ENCODE measurements at places on chromosomes 13 and 19.

DNA sequence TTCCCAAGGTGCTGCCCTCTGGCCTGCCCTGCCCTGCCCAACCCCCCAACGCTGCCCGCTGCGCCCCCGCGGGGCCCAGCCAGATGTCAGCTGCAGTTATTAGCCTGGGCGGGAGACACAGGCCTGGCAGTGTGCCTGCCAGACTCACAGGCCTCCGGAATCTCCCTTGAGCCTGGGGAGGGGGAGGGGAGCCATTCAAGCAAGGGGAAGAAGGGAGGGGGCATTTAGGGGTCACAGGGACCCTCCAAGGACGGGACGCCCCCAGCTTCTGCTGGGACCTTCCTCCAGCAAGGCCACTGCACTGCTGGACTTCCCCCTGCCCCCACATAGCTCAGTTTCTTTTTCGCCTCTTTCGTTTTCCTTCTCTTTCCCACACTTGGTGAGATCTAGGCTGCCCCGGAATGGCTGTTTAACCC is 2.6 kb upstream of the JUNB start:
- no peak for DNase-seq

GRCh38 chr13:55087085-55087484 is 2053.6 kb upstream of the PRR20A start:
- no peak for DNase-seq

- DNase-seq = no peak
These were observed 327.6 kb downstream of the FGF9 start for GRCh38 chr13:21998279-21998990.

GRCh38 chr13:24660023-24660741 is 20.0 kb upstream of the ATP12A start:
- DNase-seq = no peak

GRCh38 chr19:11225172-11225571 is 14.2 kb upstream of the ANGPTL8 start:
- DNase-seq = no peak

DNA sequence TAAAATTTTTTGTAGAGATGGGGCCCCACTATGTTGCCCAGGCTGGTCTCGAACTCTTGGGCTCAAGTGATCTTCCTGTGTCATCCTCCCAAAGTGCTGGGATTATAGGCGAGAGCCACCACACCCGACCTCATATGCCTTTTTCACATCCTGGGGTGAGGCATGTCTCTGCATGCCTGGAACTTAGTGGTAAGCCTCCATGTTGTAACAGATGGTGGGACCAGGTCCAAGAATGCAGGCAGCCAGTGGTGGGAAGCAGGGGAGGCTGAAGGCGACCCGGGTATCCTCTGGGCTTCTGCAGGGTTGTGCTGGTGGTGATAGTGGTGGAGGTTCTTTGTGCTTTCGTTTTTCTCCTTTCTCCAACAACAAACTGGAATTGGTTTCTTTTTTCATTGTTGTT is 30.1 kb upstream of the CCDC124 start:
- no peak for DNase-seq

DNA sequence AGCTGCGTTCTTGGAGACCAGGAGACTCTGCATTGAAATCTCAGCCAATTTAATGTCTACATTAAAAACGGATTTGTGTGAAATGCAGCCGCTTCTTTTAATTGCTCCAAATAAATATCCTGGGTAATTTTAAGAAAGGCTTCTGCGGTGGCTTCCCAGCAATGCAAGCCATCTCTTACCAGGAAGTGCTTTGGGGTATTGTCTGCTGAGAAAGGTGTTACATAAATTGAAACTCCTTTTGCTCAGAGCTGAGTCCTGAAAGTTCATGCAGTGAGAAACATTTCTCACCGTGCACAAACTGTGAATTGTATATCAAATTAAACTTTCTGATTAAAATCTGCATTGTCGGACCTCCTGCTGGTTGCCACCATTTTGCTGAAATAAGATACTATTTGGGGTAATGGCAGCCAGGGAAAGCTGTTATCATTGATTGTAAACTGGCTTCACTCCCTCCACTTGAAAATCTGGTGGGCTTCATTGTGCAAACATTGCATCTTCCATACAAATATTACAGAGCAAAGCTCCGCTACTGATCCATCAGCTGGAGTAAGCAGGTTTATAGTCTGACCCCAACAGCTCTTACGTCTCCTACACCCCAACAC is 59.5 kb downstream of the ZIC5 start:
- no peak for DNase-seq

- DNase-seq = no peak
These were observed 290.4 kb downstream of the SLITRK6 start for GRCh38 chr13:85508683-85509329.

DNA sequence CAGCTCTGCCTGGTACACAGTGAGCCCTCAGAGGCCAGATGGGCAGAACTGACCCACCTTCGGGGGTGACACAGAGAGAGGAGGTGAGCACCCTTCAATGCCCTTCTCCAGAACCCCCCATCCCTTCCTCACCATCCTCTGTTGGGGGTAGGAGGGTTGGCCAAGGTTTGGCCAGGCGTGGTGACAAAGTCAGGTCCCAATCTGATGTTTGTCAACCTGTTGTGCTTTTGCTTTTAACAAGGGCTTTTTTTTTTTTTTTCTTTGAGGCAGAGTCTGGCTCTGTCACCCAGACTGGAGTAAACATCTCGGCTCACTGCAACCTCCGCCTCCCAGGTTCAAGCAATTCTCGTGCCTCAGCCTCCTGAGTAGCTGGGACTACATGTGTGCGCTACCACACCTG is 7.3 kb downstream of the PTGIR start:
- no peak for DNase-seq

DNA sequence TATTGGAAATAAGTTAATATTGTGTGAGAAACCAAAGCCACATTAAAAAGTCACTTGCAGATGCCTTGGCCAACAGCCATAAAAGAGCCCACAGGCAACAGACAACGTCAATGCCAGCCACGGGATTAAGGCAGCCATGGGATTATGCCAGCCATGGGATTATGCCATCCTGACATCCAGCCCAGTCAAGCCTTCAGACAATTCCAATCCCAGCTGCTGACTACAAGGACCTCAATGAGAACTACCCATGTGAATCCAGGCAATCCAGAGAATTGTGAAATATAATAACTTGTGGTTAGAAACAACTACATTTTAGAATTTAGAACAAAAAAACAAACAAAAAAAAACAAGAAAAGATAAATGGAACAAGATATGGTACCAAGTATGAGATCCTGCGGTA is 356.6 kb downstream of the EFNB2 start:
- no peak for DNase-seq

DNA sequence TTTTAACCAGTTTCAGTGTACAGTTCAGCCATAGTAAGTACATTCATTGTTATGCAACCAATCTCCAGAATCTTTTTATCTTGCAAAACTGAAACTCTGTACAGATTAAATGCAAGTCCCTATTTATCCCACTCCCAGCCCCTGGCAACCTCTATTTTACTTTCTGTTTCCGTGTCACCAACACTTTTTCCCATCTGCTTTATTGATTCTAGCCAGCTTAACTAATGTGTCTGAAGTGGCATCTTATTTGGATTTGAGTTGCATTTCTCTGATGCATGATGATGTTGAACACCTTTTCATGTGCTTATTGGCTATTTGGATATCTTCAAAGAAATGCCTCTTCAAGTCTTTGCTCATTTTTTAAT is 18.9 kb downstream of the SPATA13 start:
- no peak for DNase-seq

DNA sequence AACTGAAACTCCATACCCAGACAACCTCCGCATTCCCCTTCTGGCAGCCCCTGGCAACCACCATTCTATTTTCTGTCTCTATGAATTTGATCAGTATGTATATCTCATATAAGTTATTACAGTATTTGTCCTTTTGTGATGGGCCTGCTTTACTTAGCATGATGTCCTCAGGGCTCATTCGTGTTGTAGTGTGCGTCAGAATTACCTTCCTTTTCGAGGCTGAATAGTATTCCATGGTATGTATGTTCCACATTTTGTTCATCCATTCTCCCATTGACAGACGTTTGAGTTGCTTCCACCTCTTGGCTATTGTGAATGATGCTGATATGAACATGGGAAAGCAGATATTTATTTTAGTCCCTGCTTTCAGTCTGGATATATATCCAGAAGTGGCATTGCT is 5.0 kb downstream of the PLEKHF1 start:
- DNase-seq = no peak

DNA sequence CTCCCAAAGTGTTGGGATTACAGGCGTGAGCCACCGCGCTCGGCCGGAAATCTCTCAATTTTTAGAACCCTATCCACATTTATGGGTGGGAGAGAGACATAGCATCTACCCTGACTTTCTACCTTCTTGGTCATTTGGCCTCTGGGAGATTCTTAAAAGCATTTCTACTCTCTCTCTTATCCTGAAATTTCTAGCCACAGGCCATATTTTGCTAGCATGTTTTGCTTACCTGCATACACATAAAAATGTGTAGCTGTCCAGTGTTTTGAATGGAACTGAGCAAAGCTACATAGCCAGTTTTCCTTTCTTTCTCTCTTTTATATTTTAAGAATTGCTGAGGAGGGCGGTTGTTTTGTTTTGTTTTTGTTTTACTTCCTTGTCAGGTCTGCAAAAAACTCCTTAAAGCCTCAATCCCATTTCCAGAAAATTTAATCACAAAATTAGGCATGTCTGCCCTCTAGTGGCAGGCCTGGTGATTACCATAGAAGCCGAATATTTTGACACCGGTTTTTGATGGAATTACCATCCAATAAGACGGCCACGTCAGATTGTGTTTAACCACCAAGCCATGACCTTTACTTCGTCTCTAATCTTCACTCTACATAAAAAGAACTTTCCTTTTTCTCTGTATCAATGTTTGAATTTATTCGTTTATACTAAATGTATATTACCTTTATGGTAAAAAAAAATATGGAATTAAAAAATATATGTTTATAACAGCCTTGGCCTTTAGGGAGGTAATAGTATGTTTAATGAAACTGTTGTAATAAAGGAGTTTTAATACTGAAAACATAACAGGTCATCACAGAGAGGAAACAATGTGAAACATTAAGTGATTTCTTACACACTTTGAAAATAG is 34.4 kb upstream of the OXGR1 start:
- no peak for DNase-seq

GRCh38 chr19:32131005-32131404 is 214.4 kb upstream of the ZNF507 start:
- no peak for DNase-seq

- DNase-seq = no peak
These were observed 85.3 kb upstream of the MYCBP2 start for GRCh38 chr13:77412116-77412635.

- no peak for DNase-seq
These were observed 514 bp upstream of the MCEMP1 start for GRCh38 chr19:7676376-7676775.

GRCh38 chr13:62799931-62800436 is 1384.3 kb upstream of the PCDH20 start:
- no peak for DNase-seq

- DNase-seq = no peak
These were observed 1.1 kb downstream of the ZNF444 start for GRCh38 chr19:56142087-56142787.

- no peak for DNase-seq
These were observed 5.4 kb downstream of the KLK1 start for GRCh38 chr19:50817941-50818858.

GRCh38 chr13:20439261-20439660 is 86.4 kb downstream of the CRYL1 start:
- no peak for DNase-seq

- DNase-seq = no peak
These were observed 28.6 kb downstream of the ALOX5AP start for GRCh38 chr13:30763786-30764413.

DNA sequence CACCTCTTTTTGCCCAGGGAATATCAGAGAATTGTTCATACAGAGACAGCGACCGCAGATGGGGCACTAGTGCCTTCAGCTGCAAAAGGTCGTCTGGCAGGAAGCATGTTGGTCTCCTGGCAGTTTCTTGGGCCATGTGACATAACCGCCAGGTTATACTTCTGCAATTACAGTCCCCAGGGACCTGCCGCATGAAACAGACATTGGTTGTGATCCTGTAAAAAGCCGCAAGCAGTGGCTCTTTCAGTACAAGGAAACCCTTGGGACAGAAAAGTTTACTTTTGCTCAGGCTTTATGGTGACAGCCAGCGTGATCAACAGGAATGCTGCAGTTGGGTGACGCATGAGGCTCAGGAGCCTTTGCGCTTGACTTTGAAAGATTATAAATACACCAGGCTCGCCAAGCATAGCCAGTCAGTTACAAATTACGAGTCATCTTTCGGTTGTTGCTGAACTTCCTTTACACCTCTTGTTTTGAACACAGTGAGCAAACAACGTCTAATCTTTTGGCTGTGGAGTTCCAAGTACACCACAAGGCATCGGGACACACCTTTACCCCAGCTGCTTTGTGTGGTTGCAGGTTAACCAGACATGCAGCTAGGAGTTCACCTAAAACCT is 50.5 kb upstream of the UBE2L5 start:
- DNase-seq = no peak

DNA sequence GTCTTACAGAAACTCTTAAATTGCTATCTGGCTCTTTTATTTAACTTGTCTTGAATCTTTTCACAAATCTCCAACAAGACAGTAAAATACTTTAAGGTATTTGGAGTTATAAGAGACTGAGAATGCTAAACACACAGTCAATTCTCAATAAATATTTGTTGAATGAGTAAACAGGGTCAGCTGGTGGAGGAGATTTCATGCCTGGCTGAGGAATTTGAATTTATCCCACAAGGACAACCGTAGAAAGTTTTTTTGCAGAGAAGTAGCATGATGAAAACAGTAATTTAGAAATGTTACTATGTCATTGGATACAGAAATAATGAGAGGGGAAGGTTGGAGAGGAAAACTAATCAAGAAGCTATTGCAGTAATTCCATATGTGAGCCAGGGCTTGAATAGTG is 1223.7 kb downstream of the PCDH17 start:
- no peak for DNase-seq
